Tibial artery (tissue), 4 donors: ENCODE measurements at places on chromosomes 1 and 21.

DNA sequence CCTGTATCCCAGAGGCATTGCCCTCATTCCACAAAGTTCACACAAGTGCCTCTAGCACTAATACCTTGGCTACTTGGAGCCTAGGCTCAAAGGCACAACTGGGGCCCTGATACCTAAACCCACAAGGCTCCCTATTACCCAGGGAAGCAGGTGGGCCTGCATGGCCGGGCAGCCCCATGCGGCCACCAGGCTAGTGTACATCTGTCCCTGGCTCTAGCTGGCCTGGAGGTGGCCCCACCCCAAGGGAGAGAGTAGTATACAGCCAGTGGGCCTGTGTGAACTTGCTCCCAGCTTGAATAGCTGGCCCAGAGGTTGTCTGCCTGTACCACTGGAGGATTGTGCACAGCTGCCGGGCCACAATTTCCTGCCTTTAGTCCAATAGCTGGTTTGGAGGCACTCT, 52.2 kb downstream of the USP25 start:
- no peak for DNase-seq

DNA sequence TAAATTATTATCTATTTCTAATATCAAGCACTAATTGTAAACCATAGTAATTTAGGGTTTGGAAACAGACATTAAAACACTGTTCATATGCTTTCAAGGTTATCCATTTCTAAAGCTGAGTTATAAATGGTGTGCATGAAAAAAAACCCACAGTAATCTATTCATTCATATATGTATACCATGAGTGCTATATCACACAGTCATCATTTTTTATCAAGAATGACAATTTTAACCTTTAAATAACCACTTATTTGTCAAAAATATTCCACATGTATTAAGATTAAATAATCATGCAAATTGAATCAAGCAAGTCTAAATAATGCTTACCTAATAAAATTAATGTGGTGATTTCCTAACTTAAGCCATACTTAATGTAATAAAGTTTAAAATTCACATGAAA, 6.0 kb downstream of the ZSWIM5 start:
- DNase-seq = no peak

- no peak for DNase-seq
These were observed 145.7 kb upstream of the PRMT6 start for GRCh38 chr1:106910798-106911197.

- no peak for DNase-seq
These were observed 5.0 kb upstream of the KIAA0040 start for GRCh38 chr1:175197531-175197930.

DNA sequence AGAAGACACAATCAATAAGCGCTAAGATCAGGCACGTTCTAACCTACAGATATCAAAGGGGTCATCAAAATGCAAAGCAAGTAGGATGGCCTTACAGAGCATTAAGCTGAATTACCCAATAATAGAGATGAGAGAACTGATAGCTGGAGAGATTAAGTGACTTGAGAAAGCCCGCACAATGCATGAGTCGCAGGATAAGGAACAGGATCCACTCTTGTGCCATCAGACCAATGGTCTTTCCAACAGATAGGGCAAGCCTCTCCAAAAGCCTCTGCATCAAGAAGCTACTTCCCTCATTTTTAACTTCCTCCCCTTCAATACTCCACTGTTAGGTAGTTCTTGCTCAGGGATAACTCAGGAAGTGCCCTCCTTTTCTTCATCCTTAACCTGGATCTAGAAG, 2.6 kb downstream of the CHML start:
- DNase-seq = no peak

DNA sequence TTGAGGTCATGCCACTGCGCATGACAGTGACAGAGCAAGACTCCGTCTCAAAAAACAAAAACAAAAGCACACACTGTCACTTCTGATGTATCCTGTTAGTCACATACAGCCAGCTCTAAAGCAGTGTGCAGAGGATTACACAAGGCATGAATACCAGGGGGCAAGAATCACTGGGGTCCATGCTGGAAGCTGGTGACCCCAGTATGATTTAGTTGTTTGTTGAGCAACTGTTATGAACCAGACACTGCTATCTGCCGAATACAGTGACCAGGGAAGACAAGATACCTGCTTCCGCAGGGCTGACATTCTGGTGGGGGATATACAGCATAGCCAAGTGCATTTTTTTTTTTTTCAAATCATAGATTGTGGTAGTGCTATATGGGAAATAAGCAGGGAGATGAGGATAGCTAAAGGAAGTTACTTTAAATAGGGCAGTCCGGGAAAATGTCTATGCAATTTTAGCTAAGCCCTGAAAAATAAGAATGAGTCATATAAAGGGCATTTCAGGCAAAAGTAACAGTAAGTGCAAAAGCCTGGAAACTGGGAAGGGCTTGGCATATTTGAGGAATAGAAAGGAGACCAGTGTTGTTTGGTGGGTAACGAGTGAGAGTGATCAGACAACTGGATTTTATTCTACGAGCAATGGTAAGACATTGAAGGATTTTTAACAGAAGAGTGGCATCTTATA, 69.7 kb downstream of the ADSS2 start:
- no peak for DNase-seq

DNA sequence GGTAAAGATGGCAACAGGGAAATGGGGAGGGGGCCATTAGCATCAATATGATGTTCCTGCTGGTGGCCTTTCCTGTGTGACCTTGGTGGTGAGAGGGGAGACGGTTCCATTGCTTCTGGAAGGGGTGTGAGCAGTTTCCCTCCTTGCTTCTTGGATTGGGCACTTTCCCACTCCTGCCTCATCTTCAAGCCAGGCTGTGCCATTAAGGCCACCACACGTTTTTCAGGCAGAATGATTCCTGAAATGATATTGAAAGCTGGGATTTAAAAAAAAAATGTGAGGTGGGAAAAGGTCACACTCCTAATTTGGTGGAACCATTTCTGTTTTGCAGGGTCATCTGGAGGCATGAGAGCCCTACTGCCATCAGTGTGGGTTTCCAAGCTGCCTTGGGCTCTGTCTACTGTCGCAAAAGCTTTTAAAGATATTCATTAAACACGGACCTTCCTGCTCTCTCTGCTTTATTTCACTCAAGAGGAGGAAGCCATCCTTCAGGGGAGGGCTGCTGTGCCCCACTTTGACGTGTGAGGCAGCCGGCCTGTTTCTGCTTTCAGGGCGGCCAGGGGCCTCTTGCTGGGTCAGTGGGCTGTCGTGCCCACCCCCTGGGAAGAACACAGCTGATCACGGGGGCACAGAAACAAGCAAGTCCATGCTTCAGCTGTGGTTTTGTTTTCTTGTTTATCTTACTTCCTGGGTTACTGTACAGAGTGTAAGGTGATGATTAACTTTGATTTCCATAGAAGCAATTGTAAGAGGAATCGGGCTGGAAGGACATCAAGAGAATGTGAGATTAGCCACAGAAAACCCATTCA, 8.0 kb downstream of the RIIAD1 start:
- no peak for DNase-seq

GRCh38 chr1:207579436-207579799, 65.5 kb upstream of the CR1L start:
- no peak for DNase-seq

DNA sequence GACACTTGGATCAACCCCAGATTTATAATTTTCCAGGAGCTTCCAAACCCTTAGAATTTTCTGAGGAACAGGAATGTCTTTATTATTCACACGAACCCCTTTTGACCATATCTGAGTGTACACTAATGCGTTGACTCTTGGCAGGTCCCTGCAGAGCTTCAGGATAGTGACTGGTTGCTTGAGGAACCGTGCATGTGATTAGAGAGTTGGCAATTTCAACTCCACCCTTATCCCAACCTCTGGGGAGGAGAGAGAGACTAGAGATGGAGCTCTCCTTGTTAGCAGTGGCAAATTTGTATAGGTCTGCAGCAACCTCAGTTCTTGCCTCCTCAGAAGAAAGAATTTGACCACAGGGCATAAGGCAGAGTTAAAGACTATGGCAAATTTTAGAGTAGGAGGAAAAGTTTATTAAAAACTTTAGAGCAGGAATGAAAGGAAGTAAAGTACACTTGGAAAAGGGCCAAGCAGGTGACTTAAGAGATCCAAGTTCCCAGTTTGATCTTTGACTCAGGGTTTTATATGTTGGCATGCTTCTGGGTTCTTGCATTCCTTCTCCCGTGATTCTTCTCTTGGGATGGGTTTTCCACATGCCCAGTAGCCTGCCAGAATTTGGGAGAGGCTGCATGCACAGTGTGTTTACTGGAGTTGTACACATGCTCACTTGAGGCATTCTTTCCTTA, 93.8 kb upstream of the ETV3 start:
- no peak for DNase-seq

DNA sequence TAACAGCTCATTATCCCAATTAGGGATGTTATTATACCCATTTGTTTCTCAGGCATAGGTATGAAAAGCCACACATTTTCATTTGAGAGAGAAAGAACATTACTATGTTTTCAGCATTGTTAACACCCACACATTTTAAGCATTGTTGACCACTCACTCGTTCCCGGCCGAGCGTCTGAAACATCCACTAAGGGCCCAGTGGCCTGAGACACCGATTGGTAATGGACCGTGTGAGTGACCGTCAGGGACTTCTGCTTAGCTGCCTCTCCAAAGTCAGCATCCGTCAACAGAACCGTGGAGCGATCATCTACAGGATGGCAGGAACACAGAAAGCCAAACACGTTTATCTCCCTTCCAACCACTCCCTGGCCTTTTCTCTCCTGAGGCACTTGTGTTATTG, 184.6 kb downstream of the PCP4 start:
- DNase-seq = no peak
